ENCODE measurements at places on chromosomes 6 and 20.

GRCh38 chr6:30781743-30782424, 37.5 kb upstream of the IER3 start:
- DNase-seq: peak; percentile 99

DNA sequence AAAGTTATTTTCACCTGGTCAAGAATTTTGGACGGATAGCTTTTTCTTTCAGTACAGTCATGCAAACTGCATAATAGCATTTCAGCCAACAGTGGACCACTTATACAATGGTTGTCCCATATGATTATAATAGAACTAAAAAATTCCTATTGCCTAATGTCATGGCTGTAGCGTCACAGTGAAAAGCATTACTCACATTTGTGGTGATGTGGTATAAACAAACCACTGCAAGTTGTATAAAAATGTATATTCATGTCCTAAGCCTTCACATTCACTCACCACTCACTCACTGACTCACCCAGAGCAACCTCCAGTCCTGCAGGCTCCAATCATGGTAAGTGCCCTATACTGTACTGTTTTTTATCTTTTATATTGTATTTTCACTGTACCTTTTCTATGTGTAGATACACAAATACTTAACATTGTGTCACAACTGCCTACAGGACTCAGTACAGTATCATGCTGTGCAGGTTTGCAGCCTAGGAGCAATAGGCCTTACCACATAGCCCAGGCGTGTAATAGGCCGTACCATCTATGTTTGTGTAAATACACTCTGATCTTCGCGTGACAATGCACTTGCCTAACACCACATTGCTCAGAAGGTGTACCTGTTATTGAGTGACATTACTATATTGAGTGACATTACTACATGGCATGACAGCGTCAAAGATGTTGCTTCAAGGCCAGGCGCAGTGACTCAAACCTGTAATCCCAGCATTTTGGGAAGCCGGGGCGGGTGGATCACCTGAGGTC, 17.9 kb downstream of the ABHD12 start:
- no peak for DNase-seq

DNA sequence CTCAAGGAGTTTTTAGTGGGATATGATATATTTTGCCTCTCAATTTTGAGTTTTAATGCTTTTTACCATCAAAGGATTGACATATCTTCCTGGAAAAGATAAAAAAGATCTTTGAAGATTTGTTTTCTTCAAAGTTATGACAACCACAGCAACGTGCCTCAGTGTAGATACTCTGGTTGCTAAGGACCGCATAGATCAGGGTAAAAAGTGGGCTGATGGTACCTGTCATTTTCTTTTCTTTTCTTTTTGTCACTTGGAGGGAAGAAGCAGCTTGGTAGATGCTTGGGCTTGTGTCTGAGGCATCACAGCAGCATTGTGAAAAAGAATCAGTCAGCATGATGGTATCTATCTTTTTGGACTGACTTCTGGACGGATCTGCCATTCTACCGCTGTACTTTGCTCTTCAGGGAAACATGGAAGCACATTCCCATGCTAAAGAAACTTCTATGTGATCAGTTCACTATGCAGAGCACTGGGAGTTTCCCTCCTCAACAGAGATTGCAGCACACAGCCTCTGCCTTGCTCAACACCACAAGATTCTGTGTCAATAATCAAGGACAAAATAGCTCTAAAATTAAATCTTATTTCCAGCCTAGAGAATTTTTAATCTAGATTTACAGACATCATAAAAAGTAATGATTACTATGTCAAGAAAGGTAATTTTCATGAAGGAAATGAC, 54.8 kb upstream of the SGK1 start:
- DNase-seq: no peak

DNA sequence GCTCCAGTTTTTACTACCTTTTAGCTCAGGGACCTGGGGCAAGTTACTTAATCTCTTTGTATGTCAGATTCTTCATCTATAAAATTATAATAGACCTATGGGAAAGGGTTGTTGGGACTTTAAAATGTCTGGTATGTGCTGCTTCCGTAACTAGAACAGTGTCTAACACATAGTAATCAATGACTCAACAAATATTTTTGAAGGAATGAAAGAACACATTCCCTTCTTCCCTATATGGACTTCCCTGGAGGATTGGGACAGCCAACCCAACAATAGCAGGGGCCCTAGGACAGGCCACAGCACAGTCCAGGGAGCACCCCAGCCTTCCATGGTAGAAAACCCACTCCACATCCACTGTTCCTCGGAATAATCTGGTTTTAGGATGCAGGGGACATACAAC, 50.7 kb upstream of the TPD52L1 start:
- no peak for DNase-seq

- DNase-seq: no peak
Observed at GRCh38 chr6:2715737-2716136, 35.0 kb downstream of the MYLK4 start.

DNA sequence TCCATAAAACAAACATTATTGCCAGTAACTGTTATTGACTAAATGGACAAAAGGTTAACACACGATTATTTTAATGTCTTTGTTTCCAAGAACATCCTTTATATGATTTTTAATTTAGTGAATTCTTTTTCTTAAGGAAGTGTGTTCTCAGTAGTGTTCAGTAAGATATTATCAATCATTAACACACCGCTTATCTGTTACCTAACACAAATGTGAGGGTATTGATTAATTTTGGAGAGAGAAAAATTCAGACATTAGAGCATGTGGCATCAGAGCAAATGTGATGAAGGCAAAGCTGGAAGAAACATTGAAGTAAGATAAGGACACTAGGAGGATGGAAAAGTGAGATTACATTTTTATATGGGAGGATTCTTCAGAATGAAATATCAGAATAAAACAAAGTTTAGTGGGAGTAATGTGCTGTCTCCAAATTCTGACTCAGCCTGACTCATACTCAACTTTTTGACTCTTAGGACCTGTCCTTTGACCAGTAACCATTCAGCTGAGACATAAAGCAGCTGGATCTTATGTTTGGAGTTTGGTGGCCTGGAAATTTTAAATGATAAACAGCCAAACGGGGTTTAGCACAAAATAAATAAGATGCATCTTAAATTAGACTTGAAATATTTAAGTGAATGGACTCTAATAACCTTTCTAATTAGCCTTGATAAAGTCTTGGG, 348.6 kb downstream of the CD109 start:
- no peak for DNase-seq

- no peak for DNase-seq
Observed at GRCh38 chr6:56756219-56756789, 113.6 kb upstream of the DST start.

DNA sequence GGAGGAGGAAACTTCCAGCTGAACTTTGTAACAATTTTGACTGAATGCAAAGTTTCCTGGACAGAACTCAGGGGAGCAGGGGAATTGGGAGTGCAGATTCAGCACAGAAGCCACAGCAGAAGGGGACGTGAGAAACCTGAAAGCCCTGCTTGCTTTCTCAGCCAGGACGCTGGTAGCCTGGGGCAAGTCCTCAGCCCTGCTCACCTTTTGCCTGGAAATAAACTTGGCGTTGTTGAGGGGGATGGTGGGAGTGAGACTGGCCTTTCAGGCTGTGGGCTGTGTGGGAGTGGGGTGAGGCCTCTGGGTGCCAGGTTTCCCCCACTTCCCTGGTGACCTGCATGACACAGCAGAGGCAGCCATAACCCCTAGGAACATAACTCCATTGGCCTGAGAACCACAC, 238.1 kb upstream of the HS3ST5 start:
- DNase-seq: no peak
